ENCODE measurements at places on chromosomes 1 and 21.

GRCh38 chr1:158932171-158932570 lies 819 bp downstream of the PYHIN1 start:
- DNase-seq = no peak

- DNase-seq = no peak
Measured at GRCh38 chr1:31583082-31583994, 7.0 kb downstream of the TINAGL1 start.

GRCh38 chr1:234647245-234647644 lies 37.3 kb upstream of the IRF2BP2 start:
- no peak for DNase-seq

GRCh38 chr1:202623075-202623474 lies 87.2 kb downstream of the SYT2 start:
- DNase-seq = no peak

DNA sequence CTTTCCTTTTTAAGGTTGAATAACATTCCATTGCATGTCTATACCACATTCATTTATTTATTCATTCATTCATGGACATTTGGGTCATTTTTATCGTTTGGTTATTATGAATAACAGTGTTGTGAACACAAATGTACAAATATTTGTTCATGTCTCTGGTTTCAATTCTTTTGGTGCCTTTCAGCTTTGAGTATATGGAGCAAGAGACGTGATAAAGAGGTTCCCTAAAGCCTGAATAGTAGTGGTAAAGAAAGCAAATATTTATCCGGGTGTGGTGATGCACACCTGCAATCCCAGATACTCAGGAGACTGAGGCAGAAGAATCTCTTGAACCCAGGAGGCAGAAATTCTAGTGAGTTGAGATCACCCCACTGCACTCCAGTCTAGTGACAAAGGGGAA lies 5.3 kb upstream of the RLF start:
- DNase-seq = no peak

- DNase-seq = no peak
Measured at GRCh38 chr1:59592924-59593323, 221.8 kb upstream of the HOOK1 start.

GRCh38 chr1:17222557-17222956 lies 17.6 kb downstream of the PADI1 start:
- DNase-seq = no peak

DNA sequence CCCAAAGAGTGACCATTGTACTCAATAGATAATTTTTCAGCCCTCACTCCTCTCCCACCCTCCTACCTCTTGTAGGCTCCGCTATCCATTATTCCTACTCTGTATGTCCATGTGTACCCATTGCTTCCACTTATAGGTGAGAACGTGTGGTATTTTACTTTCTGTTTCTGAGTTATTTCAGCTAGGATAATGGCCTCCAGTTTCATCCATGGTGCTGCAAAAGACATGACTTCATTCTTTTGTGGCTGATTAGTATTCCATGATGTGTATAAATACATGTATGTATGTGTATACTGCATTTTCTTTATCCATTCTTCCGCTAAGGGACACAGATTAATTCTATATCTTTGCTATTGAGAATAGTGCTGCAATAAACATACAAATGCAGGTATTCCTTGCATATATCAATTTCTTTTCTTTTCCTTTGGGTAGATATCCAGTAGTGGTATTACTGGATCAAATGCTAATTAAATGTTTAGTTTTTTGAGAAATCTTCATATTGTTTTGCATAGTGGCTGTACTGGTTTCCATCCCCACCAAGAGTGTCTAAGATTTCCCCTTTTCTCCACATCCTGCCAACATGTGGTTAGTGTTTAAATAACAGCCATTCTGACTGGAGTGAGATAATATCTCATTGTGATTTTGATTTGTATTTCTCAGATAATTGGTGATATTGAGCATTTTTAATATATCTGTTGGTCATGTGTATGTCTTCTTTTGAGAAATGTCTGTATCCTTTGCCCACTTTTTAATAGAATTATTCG lies 4.9 kb downstream of the LY9 start:
- no peak for DNase-seq
